ENCODE measurements at places on chromosomes 3 and 15. TPM values are rescaled to one million over a fixed set of nuclear protein-coding genes. Genes with fewer than 3 reads are reported as not detected.

The AHSG gene
- polyA plus RNA-seq: 0.69 TPM

The AZI2 gene
- polyA plus RNA-seq: 130 TPM

The PTH1R gene
- 144 TPM for polyA plus RNA-seq

The NDN gene
- 77.2 TPM for polyA plus RNA-seq

The ZNF80 gene
- 0.06 TPM for polyA plus RNA-seq

The CADM2 gene
- 0.83 TPM for polyA plus RNA-seq

The RASGRP1 gene
- 14.0 TPM for polyA plus RNA-seq

The MYO5A gene
- polyA plus RNA-seq: 8.9 TPM

The TGM5 gene
- not detected for polyA plus RNA-seq

The FAH gene
- polyA plus RNA-seq: 43.6 TPM

GRCh38 chr15:41474941-41475340, 18.7 kb upstream of the ITPKA start:
- no peak for DNase-seq

DNA sequence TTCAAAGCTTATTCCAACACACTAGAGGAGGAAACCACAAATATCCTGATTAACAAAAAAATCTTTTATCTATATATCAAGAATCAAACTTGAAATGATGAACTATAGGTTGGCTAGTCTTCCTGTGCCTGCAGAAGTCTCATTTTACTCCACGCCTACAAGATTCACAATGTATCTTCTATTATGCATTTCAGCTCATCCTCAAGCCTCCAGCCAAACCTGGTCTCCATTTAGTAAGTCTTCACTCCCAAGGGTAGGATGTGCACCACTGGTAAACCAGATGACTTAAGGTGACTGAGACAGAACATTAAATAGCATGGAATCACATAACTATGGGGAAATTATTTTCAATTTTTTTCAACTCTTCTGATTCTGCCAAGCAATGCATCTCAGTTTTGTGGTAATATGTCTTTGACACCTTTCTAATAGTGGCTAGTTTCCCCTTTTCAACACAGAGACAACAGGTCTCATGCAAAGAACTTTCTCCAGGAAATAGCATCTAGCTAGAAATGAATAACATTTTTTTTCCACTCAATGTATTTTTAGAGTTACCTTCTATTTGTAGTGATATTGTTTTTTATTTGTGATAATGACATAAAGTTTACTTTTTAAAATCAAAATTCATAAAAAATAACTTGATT, 166.9 kb downstream of the TNIK start:
- no peak for DNase-seq

DNA sequence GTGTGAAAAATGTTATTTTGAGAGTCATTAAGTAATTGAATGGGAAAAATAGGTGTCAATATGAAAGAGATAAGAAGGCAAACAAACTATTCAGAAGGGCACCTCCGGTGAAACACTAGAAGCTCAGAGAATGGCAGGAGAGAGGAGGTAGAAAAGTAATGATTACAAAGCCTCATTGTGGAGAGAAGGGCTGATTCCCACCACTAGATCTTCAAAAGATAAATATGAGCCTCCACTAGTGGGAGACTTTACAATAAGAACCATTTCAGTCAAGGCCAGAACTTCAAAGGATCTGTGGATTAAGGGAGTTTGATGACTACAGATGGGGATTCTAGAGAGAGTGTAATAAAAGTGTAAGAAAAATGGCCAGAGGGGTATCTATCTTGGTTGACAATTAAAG, 535.6 kb downstream of the NLGN1 start:
- DNase-seq: no peak

GRCh38 chr3:76021376-76021775, 236.0 kb upstream of the ZNF717 start:
- no peak for DNase-seq

DNA sequence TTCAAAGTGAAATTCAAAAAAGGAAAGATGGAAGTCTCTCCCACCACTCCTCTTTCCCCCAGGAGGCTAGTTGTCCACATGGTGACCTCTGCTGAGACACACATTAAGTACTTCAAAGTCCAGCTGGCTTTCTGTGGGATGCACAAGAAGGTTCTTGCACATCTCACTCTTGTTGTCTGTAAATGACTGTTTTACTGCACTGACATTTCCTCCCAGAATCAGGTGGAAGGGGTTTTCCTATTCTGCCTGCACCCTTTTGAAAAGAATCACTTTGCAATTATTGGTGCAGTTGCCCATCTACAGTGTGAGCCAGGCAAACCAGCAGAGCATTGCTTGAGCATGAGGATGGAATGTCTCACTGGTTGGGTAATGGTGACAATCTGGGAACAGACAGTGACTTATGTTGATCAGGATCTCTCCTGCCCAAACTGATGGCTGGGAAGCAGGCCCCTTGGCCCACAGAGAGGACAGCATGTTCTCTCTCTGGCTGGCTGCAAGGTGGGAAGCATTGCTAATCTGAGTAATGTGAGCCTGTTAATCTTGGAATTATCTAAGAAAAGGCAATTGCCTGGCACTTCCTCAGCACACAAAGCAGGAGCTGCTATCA, 347.7 kb upstream of the SATB1 start:
- no peak for DNase-seq

DNA sequence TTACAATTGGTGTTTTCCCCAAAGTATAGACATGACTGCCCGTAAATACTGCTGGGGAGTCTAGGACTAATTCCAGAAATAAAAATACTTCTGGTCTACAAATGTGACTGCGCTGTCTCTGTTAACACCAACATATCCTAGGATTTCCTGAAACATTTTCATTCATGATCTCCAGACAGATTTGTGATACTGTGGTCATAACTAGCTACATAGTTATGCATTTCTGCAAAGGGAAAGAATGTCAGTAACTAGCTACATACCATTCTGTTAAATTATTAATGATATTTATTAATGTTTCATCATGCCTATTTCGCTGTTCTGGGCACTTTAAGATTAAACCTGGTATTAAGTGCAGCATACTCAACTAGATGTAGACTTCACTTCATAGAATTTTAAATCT, 33.3 kb downstream of the SETD5 start:
- DNase-seq: no peak

- no peak for DNase-seq
Observed at GRCh38 chr3:49582177-49582576, 27.9 kb downstream of the BSN start.

DNA sequence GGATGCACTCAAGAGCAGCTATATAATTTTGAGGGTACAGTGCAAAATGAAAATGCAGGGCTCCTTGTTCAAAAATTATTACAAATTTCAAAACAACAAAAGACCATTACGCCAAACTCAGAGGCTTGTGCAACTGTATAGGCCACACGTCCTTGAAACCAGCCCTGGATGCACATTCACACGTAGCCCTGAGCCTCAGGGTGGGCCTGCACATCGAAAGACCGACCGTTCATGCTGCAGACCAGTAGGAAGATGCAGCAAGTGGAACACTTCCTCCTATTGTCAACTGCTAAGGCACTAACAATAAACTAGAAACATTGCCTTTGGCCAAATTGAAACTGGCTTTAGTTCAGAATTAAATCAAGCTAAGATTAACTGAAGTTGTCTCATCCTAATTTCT, 174.7 kb downstream of the SHOX2 start:
- DNase-seq: no peak

GRCh38 chr3:110995461-110996231, 76.0 kb upstream of the NECTIN3 start:
- no peak for DNase-seq

GRCh38 chr3:194497799-194498575, 11.2 kb upstream of the ATP13A3 start:
- no peak for DNase-seq

GRCh38 chr15:69997813-69998212, 99.9 kb downstream of the TLE3 start:
- no peak for DNase-seq

- peak; percentile 48 for DNase-seq
Observed at GRCh38 chr3:192727032-192727847, at the start of gene FGF12. Gene FGF12 (minus strand): TSS chr3:192727541.

GRCh38 chr15:59150185-59150584, 45.2 kb downstream of the CCNB2 start:
- no peak for DNase-seq

- no peak for DNase-seq
Observed at GRCh38 chr3:53231532-53232511, 24.0 kb downstream of the TKT start.

GRCh38 chr3:60788185-60788584, 463.1 kb downstream of the FHIT start:
- no peak for DNase-seq

- no peak for DNase-seq
Observed at GRCh38 chr3:60636846-60637245, 614.4 kb downstream of the FHIT start.

DNA sequence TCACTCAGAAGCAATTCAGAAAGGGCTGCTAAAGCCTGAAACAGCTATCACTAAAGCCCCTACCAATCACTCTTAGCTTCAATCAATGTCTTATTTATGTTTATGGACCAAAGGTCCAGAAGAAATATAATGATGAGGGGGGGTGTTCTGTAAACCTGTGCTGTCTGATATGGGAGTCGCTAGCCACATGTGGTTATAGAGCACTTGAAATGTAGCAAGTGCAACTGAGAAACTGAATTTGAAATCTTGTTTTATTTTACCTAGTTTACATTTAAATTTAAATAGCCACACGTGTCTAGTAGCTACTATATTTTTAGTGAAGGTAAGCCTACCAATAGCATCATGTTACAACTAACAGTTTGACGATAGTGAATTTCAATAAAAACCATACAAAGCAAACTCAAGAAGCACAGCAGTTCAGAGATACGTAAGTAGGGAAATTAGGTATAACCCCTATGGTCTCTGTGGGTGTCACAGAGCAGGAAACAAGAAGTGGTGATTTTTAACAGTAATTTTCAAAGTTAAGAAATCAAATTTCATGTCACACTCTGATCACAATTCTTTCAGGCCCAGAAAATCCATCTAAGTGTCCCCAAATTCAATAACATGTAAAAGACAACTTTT, 3.6 kb downstream of the POU1F1 start:
- no peak for DNase-seq

GRCh38 chr15:76118767-76119166, 59.0 kb downstream of the TMEM266 start:
- no peak for DNase-seq

DNA sequence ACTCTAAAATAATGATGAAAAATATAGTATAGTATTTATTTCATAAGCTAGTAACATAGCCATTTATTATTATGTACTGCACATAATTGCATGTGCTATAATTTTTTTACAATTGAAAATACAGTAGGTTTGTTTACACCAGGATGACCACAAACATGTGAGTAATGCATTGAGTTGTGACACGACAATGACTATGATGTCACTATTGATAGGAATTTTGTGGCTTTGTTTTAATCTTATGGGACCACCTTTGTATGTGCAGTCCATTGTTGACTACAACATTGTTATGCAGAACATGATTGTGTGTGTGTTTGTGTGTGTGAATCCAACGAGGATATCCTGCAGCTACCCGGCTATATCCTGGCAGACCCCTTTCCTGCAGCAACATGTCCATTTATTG, 372.2 kb upstream of the MCTP2 start:
- no peak for DNase-seq

DNA sequence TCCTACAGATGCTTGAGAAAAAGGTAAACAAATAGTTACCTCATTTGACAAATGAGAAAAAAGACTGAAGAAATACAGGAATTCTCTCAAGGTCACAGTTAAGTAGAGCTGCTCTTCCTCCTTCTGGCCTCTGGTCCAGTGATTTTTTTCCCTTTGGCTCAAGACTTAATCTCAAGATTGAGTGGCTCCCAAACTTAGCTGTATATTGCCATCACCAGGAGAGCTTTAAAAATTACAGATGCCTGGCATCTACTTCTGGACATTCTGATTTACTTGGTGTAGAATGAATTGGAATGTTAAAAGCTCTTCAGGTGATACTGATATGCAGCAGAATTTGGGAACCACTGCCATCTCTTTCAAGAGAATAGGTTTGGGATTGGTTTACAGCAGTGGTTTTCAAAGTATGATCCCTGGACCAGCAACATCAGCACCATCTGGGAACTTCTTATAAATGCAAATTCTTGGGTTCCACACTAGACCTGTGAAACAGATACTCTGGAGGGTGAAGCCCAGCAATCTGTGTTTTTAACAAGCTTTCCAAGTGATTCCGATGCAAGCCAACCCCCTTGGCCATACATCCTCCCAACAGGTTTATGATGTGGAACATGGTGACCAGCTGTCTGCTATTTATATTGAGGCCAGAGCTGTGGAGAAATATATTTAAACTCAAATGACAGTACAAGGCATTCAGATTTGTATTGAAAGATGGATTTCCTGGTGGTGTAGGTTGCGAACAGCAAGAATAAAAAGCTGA, 333.0 kb upstream of the RARB start:
- DNase-seq: no peak

- DNase-seq: peak; percentile 82
Observed at GRCh38 chr3:169772305-169772896, 795 bp upstream of the MYNN start.

- DNase-seq: no peak
Observed at GRCh38 chr3:58064923-58065638, 56.9 kb downstream of the FLNB start.

GRCh38 chr3:73028803-73029202, 32.2 kb downstream of the PPP4R2 start:
- DNase-seq: no peak

- DNase-seq: no peak
Observed at GRCh38 chr3:99242271-99242670, 340.8 kb upstream of the DCBLD2 start.

DNA sequence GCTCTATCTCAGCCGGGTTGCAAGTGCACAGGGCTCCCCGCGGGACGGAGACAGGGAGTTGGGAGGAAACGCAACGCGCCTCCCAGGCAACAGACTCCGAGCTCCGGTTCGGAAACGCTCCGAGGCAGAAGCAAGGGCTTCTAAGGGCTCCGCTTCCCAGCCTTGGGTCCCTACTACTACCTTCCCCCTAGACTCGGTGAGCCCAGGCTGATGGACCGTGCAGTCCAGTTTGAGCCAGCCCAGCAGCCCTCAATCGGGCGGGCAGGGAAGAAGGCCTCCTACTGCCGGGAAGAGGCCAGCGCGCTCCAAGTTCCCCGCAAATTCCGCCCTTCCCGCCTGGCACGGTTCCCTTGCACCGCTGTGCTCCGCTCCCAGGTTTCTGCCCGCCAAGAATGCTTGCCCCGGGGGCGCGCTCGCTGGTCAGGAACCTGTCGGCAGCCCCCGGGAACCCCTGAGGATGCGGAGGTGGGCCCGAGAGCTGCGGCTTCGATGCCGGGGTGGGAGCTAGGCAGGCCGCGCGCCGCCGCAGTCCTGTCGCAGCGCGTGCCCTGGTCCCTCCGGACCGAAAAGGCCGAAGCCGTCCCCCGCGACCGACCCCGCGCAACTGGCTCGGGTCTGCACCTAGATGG, 728 bp downstream of the TRANK1 start:
- peak; percentile 60 for DNase-seq

DNA sequence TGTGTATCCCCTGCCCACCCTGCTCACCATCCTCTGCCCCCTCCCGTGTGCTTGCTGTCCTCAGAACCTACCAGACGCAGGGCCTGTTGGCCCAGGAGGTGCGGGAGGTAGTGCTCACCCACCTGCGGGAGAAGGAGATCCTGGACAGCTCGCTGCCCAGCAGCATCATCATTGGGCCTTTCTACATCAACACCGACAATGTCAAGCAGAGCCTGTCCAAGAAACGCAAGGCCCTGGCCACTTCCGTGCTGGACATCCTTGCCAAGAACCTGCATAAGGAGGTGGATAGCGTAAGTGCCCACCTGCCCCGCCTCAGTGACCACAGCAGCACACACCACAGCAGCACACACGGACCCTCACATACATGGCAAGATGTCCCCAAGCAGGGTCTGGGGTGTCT, 33.0 kb downstream of the DNAH1 start:
- no peak for DNase-seq
